ENCODE measurements at places on chromosomes 6 and 20.
A peak's percentile ranks its signal among the peaks of the same experiment; 100 is the strongest.

- DNase-seq, result no peak
Observed at GRCh38 chr6:125587666-125588632, 161.5 kb upstream of the HEY2 start.

DNA sequence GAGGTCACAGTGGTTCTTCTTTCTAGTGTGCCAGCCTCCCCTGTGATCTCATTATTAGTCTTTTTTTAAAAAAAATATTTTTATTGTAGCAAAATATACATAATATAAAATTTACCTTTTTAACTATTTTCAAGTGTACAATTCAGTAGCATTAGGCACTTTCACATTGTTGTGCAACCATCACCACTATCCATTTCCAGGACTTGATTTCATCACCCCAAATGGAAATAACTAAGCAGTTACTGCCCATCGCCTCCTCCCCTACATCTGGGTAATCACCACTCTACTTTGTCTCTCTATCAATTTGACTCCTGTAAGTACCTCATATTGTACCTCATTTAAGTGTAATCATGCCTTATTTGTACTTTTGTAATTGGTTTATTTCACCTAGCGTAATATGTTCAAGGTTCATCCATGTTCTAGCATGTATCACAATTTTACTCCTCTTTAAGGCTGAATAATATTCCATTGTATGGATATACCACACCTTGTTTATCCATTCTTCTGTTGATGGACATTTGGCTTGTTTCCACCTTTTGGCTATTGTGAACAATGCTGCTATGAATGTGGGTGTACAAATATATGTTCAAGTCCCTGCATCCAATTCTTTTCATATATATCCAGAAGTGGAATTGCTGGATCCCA is 68.6 kb upstream of the FYN start:
- no peak for DNase-seq

- no peak for DNase-seq
Observed at GRCh38 chr6:43375693-43376092, 6.2 kb upstream of the ZNF318 start.

DNA sequence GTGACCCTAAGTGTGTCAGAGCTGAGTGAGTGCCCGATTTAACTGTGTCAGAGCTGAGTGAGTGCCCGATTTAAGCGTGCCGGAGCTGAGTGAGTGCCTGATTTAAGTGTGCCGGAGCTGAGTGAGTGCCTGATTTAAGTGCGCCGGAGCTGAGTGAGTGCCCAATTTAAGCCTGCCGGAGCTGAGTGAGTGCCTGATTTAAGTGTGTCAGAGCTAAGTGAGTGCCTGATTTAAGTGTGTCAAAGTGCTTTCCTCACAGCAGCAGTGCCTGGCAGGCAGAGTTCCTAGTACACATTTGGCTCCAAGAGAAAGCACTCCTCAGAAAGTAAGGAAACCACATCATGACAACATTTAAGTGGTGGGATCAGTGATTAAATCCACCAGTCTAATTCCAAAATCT is 13.2 kb downstream of the SERAC1 start:
- DNase-seq, result no peak

DNA sequence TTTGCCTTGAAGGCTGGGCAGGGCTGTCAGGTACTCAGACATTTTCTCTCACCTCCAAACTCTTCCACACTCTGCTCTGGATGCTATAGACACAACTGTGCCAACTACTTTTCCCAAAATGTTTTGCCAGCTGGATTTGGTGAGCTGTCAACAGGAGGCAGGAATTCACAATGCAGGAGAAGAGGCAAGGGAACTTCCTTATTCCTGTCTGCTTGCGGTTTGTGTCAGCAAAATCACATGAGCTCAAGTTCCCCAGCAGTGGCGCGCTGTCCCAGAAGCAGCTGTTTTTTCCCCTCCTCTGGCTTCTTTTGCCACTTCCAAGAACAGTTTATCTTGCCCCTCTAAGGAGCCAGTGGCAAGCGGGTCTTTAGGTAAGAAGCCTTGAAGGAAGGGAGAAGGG is 608.2 kb downstream of the PRKN start:
- DNase-seq, result no peak

- DNase-seq, result peak; percentile 70
Observed at GRCh38 chr6:53651205-53651763, 14.3 kb downstream of the KLHL31 start.

DNA sequence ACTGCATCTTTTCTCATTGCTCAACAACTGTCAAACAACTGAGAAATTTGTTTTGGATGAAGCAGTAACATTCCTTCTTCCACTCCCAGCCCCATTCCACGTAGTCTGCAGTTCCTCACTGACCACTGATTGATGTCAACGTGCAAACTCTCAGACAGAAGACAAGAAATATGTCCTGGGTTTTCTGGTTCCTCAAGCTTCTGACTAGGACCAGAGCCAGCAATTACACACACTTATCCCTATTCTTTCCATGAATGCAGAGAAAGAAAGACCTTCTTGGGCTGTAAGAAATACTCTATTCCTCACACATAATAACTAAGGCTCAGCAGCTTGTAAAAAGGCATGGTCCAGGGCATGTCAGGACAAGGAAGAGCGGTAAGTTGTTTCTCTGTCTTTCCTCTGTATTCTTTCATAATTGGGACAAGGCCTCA is 790.1 kb upstream of the SLC35B3 start:
- DNase-seq, result no peak

DNA sequence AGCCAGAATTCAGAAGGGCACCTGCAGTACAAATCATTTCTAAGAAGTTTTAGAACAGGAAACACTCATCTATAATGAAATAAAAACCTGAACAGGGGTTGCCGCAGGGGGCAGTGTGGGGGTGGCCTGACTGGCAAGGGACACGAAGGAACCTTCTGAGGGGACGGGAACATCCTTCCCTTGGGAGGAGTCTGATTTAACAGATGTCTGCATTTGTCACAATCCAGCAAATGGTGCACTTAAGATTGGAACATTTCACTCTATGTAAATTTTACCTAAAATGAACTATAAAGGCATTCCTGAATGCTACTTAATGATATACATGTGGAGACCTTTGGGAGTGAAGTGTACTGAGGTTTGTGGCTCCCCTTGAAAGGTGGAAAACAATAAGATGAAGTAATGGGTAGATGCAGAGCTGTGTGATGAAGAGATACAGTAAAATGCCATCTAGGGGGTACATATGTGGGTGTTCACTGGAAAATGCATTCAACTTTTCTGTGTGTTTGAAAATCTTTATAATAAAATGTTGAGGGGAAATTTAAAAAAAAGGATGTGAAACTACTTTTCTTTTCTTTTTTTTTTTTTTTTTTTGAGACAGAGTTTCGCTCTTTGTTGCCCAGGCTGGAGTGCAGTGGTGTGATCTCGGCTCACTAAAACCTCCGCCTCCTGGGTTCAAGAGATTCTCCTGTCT is 89.5 kb downstream of the SNX5 start:
- DNase-seq, result no peak

DNA sequence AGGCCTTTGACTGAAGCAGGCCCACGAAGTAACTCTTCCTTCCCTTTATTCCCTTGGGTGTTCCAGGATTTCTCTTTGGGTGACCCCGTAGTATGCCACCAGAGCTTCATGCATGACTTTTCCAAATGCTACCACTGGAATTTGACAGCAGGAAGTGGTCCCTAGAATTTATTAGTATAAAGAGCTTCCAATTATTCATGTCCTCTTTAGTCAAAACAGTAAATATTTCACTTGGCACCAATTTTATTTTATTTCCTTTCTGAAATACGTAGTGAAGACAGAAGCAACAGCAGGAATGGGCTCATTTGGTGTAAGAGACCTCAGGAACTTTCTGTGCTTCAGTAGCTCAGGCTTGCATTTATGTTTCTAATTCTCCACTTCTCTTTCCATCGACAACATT is 151.3 kb downstream of the LCA5 start:
- DNase-seq, result no peak

DNA sequence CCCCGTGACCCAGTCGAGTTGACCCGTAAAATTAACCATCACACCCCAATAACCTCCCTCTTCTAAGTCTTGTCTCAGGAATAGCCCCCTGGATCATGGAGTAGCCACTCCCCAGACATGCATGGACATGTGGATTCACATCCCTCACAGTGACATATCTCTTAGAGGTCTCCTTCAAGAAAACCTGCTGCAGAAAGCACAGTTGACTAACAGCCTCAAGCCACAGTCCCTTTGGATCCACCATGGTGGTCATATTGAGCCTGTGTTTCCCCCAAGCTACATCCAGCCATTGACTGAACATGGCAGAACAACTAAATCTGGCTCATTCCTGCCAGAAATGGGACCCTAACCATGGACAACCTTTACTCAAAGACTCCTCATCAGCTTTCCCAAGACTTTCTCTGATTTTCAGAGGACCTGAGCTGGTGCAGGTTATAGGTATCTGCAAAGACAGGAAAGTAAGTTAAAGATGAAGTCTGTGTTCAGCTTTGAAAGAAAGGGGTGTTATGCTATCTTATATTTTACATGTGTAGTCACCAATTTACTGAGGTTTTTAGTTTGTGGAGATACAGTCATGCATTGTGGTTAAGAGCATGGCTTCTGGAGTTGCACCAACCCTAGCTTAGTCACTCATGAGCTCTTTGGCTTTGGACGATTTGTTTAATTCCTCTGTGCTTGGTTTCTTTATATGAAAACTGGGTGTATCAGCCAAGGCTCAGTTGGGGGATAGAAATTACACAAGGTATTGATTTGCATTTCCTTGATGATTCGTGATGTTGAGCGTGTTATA is 219.1 kb downstream of the MYLK4 start:
- no peak for DNase-seq

DNA sequence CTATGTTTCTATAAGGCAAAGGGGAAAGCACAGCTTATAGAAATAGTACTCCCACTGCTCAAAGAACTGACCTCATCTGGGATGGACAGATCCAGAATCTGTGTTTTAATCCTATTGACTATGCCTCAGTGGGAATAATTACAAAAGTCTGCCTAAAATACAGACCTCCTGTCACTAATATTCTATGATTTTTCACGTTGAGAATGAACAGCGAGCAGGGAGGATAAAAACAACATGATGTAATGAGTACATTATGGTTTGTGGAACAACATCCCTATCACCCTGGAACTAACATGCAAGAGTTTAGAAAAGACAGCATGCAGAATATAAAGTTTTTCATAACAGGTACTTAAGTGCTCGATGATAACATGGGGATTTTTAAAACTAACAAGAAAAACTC is 53.9 kb downstream of the EPHA7 start:
- no peak for DNase-seq

DNA sequence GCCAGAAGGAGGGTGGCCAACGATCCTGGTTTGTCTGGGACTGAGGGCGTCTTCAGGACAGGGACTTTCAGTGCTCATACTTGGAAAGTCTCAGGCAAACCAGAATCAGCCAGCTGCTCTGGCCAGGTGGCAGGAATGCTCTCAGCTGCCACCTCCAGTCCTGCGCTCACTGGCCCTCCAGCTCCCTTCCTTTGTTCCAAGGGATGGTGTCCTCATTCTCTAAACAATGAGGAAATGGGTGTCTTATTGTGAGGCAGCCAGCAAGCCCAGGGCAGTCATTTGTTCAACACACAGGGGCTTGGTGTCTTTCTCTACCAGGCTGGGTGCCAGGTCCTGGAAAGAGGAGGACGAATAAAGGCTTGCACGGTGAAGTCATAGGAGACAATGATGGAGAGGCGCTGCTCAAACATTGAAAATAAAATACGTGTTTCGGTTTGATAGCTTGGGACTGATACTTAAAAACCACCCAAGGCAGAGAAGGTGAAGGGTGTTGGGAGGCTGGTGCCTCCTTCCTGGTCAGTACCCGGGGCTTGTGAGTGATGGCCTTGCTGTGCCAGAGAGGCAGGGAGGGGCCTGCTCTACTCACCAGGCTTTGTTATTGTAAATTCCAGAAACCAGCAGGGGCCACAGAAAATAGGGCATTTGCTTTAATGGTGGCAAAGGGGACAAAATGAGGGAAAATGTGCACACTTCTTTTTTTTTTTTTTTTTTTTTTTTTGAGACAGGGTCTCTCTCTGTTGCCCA is 11.3 kb upstream of the TMEM181 start:
- no peak for DNase-seq

GRCh38 chr6:170244721-170245474 is 46.0 kb downstream of the DLL1 start:
- DNase-seq, result no peak

DNA sequence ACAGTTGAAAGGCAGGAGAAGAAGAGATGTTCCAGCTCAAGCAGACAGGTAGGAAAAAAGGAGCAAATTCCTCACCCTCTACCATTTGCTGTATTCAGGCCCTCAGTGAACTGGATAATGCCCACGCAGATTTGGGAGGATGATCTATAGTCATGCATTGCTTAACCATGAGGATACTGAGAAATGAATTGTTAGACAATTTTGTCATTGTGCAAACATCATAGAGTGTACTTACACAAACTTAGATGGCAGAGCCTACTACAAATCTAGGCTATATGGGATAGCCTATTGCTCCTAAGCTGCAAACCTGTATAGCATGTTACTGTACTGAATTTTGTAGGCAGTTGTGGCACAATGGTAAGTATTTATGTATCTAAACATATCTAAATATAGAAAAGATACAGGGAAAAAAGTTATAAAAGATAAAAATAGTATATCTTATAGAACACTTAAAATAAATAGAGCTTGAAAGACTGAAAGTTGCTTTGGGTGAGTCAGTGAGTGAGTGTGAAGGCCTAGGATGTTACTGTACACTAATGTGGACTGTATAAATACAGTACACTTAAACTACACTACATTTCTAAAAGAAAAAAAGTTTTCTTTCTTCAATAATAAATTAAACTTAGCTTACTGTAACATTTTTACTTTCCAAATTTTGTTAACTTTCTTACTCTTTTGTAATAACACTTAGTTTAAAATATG is 672.3 kb downstream of the UTRN start:
- DNase-seq, result no peak

DNA sequence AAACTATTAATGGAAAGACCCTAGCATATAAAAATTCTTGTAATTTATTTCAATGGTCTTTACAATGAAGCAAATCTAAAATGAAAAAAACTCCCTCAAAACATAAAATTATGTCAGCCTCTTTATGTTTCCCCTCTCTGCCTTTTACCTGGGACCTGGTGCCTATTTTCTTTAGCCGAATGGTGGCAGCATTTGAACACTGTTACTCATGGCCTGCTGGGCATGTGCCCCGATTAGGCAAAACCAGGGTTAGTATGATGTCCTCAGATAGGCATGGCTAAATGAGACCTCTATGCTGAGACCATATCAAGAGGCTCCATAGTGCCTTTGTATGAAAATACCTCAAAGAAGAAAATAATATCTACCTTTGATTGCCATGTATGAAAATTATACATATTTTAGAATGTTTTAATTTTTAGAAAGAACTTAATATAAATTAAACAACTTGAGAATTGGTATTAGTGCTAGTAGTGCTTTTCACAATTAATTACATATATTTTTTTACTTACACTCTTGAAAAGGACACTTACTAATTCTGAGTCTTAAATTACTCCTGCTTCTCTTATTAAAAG is 22.5 kb upstream of the C6orf58 start:
- peak; percentile 16 for DNase-seq

GRCh38 chr6:39289490-39289889 is 24.7 kb downstream of the KCNK17 start:
- no peak for DNase-seq

Measured in activated naive CD4-positive, alpha-beta T cell treated with Interleukin-2 at 50 U/mL for 16 hours (primary cell).